ENCODE measurements at places on chromosomes 7 and 10. TPM values are rescaled to one million over a fixed set of nuclear protein-coding genes. Genes with fewer than 3 reads are reported as not detected.
A peak's percentile ranks its signal among the peaks of the same experiment; 100 is the strongest.

Gene WDFY4
- 1.1 TPM for total RNA-seq

Gene GBX1
- not detected for total RNA-seq

- no peak for DNase-seq
Observed at GRCh38 chr10:58734664-58735063, 222.0 kb downstream of the BICC1 start.

DNA sequence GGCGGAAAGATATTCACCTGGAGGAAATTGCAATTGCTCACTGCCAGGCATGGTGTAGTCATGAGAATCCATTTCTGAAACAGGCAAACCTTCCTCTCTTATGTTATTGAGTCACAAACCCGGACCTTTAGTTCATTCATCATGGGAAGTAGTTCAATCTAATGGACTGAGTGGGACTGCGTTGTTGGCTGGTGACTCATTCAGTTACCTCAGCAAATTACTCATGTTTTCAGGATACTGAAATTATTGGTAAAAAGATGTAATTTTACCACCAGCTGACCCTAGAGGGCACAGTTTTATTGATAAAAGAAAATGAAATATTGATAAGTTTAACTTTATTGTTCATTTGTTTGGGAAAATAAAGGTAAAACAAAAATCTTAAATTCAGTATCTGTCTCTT lies 1194.4 kb upstream of the SORCS1 start:
- DNase-seq, result peak; percentile 4

DNA sequence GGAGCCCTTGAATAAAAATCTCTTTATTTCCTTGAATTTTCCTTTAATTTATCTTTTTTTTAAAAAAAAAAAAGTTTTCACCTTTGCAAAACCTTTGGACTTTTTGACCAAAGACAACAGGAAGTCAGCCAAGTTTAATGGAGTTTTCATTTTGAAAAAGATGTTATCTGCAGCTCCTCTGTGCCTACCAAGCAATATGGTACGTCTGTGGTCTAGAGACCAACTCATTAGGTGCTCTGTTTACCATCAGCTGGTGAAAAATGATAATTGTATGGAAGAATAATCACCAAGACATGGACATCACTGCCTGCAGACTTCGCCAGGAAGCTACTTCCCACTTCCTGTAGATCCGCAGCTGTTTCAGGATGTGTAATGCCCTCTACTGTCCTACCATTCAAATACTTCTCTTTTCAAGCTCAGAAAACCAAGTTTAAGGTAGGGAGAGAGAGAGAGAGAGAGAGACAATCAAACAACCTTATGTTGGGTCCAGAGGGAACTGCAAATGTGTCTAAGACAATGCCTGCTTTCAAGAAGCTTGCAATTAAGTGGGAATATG lies 18.7 kb downstream of the PLXNA4 start:
- DNase-seq, result no peak

DNA sequence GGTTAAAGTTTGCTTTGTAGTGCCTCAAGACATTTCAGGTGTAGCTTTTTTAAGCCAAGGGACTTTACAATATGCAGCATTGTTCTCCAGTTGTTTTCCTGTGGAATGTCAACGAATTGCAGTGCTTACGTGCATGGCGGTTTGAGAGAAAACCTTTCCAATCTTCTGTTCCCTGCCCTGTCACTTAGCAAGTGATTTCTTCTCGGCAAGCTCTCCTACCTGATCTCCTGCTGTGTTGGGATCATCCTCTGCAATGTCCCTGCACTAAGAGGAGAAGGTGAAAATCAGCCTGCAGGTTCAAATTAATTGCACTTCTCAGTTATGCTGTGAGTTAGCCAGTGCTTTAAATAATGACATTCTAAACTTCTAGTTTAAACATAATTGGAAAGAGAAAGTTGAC lies 197.6 kb upstream of the FZD1 start:
- DNase-seq, result no peak

GRCh38 chr7:151455690-151456089 lies 15.7 kb upstream of the CRYGN start:
- no peak for DNase-seq

DNA sequence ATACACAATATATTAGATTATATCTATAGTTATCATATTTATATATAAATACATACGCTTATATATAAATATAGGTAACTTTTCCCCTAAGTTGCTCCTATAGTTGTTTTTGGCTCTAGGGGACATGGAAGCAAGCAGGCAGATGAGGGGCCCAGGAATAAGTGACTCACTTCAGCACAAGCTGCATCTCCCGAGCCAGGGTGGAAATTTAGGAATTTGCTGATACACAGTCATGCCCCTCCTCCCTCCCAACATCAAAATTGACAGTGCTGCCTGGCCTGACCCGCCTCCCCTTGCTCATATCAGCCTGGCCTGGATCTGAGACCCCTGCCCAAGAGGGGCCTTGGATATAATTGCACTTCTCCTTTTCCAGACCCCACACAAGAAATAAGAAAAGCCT lies 33.8 kb downstream of the MKI67 start:
- DNase-seq, result no peak

DNA sequence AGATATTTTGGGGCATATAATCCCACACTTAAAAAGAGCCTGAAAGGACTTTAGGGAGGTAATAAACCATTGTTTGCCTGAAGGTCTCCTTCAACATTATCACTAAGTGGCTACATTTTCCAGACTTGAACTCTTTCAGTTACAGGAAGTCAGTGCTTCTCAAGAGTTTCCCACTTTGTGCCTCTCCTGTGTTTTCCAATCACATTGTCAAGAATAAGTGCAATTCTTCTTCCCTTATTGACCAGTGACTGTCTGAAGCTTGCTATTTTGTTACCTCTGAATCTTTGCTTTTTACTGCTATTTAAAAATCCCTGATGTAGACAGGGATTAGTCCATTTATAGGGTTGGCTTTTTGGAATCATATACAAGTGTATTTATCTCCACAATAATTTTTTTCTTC lies 346.7 kb upstream of the ANKRD30A start:
- DNase-seq, result no peak

GRCh38 chr7:46664453-46664852 lies 743.4 kb upstream of the IGFBP3 start:
- DNase-seq, result no peak

Data from activated CD8-positive, alpha-beta T cell treated with anti-CD3 and anti-CD28 coated beads for 36 hours (primary cell).